Colonic mucosa (tissue), 4 donors: ENCODE measurements at places on chromosomes 7 and 10. TPM values are rescaled to one million over a fixed set of nuclear protein-coding genes. Genes with fewer than 3 reads are reported as not detected.

The PODXL gene
- total RNA-seq = 11.2 TPM

The RBP4 gene
- 15.1 TPM for total RNA-seq

The SMO gene
- total RNA-seq = 3.6 TPM

The TLX1 gene
- 0.52 TPM for total RNA-seq

The CHCHD2 gene
- total RNA-seq = 580 TPM

The SEMA3A gene
- total RNA-seq = 14.2 TPM

The NPFFR1 gene
- 0.08 TPM for total RNA-seq

The TRRAP gene
- 39.4 TPM for total RNA-seq

The LAMB4 gene
- total RNA-seq = 0.27 TPM

GRCh38 chr10:78301891-78302738 lies 268.5 kb downstream of the RPS24 start:
- peak; percentile 18 for DNase-seq

DNA sequence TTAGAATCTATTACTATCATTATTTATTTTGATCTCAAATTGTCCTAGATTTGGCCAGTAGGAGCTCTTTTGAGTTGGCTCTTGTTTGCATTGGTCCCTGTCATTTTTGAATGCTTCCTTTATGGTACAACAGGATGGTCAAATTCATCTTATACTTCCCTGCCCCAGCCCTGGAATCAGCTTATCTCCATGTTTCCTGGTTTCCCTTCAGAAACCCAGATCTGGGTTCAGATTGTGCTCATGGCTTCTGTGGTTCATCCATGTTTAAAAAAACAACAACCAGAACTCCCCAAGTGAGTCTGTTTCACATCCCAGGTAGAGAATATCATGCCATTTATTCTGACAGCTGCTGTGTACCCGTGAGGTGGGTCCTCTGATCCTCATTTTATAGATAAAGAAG lies 10.6 kb downstream of the ZFYVE27 start:
- DNase-seq = no peak

GRCh38 chr10:130725474-130725970 lies 586.0 kb downstream of the TCERG1L start:
- no peak for DNase-seq

- DNase-seq = no peak
Measured at GRCh38 chr7:132568962-132569361, 7.3 kb downstream of the PLXNA4 start.

DNA sequence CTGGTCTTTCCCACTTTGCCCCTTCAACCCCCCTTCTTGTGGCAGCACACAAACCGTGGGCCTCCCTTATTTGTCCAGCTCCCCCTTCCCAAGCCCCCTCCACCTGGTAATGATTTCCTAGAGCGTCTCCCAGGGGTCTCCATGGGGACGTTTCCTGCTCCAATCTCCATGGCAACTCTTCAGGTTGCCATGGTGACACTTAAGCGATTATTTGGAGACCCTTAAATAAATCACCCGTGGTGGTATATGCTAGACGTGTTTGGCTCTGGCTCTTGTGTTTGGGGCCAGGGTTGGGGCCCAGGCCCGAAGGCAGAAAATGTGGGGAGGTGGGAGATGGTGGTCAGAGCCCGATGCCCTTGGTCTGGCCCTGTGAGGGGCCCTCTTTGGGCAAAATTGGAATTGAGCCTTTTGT lies 41.1 kb upstream of the DLG5 start:
- no peak for DNase-seq

DNA sequence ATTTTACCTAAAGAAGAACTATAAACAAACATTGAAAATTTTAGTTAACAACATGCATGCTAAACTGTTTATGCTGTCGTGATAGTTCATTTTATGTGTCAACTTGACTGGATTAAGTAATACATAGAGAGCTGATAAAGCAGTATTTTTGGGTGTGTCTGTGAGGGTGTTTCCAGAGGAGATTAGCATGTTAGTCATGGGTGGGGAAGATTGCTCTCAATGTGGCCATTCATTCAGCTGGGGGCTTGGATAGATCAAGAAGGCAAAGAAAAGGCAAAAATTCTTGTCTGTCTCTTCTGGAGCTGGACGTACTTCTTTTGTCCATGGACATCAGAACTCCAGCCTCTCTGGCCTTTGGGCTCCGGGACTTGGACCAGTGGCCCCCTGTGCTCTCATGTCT lies 172.9 kb upstream of the SEMA3E start:
- DNase-seq = no peak

DNA sequence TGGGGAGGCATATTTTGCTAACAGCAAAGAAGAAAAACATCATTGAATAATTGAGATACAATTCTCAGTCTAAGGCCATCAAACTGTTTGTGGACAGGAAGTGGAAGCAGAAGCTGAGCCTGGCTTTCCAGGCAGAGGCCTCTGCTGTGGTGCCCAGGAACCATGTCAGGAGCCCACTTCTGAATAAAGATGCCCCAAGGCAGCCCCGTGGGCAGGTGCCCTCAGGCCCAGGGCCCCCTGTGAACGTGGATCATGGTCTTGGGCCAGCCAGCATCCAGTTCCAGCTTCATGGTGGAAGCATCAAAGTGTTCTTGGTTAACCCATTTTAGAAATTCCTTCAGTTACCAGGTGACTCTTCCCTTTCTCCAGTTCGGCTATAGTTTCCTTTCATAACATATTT lies 346.8 kb downstream of the PTPRN2 start:
- DNase-seq = no peak

DNA sequence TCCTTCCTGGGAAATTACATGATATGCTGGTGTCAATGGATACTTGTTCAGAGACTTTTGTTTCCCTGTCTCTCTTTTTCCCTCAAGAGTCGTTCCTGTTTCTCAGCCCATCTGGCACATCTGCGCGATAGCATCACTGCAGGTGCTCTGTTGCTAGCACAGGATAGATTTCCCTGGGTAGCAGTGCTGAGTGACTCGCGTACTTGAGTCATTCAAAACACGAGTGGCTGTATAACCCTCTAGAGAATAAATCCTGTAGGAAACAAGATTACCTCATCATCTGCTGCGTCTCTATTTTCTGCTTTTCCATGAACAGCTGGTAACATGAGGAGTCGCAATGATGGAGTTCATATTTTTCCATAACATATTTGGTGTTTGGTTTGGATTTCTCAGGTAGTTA lies 452.0 kb upstream of the FZD8 start:
- DNase-seq = no peak

GRCh38 chr10:47330366-47330765 lies 8.1 kb downstream of the GDF2 start:
- no peak for DNase-seq

GRCh38 chr7:137576481-137576880 lies 232.9 kb upstream of the PTN start:
- DNase-seq = no peak

DNA sequence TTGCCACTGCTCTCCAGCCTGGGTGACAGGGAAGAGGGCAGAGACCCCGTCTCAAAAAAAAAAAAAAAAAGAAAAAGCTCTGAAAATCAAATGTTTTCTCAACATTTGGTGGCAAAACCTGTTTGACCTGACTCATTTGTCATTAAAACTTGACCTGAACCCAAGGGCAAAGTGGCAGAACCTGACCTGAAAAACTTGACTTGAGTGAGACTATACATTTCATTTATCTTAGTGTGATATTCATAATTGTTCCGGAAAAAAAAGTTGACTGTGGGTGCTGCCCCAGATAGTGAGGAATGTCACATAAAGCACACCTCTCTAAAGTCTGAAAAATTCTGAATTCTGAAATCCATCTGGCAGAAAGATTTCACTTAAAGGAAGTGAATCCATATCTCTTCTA lies 2.3 kb upstream of the TAX1BP1 start:
- no peak for DNase-seq

DNA sequence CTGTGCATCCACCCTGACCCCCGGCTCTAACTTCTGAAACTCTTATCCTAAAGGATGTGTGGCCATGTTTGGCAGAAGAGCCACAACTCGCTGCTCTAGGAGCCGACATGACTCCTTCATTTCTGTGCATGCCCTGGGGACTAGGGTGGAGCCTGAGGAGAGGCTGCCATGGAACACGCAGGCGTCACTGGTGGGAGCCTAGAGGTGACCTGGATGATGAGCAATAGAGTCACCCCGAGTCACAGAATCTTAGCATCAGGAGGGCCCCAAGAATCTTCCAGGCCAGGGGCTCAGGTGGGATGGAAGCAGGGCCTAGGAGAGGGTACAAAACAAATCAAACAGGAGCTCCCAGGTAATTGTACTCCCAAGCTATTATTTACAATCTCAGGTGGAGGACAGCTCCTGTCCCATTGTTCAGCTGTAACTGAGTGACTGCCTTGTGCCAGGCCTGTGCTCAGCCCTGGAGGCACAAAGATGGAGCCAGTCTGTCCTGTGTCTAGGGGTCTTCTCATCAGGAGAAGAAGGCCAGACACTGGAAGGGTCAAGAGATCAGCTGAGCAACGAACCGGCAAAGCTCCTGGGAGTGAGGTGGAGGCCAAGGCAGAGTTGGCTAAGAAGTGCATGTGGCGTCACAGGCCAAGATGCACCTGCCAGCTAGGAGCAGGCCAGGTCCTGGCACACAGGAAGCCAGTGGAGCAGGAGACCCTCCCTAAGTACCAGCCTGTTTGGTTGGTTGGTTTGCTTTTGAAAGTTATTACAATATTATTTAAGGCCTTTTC lies 5.8 kb upstream of the ZNF22 start:
- no peak for DNase-seq

- no peak for DNase-seq
Measured at GRCh38 chr10:78609976-78610375, 458.8 kb upstream of the ZMIZ1 start.

DNA sequence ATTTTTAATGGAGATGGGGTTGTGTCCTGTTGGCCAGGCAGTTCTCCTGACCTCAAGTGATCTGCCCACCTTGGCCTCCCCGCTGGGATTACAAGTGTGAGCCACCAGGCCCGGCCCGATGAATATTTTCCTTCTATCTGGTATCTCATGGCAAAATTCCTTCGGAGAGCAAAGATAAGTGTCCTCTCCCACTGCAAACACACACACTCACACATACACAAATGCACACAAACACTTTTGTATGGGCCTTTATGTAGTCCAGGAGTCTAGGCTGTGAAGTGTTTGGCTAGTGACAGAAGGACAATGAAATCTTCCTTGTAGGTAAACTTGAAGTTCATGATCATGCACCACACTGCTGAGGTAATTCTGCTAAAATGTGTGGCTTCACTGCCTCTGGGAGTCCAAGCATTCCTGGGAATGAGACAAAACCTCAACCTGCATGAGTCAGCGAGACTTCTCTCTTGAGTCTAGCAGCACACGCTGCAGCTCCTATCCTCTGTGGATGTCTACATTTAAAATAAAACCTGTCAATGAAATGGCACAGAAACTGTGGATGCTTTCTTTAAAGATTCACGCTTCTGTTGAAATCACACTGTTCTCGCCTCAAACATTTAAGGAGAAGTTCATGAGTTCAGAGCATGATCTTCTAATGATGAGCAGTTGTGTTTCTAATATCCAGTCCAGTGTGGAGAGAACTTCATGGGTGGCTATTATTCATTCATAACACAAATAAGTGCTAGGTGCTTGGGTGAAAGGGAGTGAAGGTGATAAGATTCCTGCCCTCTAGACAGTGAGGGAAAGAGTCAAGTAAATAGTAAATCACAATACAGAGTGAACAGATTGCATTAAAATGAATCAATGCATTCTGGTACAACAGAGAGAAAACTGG lies 96.5 kb downstream of the NRP1 start:
- no peak for DNase-seq

DNA sequence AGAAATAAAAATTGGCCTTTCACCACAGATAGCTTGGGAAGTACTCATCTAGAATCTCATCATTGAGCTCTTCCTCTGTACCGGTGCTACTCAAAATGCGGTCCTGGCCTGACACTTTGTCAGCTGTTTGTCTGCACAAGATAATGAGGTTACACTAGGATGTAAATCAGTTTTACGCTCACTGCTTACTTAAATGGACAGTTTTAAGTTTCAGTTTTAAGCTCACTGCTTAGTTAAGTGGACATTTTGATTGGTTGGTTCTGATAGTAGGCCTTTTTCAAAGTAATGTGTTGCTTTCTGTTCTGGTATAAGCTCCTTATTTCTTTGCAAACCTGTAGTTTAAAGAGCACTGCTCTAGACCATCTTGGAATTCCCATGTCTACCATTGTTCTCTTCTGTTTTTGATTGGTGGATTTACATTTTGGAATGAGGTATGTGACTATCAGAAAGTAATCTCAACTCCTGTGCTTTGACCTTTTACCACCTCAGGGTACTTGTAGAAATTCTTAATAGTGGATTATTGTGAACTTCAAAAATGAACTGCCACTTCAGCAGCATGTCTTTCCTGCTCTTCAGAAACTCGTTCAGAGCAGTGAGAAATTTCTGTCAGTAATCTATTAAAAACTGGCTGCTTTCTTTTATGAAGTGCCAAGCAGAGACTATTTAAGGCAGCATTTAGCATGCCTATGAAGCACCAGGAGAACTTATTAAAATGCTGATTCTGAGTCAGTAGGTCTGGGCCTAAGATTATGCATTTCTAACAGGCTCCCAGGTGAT lies 55.0 kb downstream of the C1GALT1 start:
- no peak for DNase-seq

- no peak for DNase-seq
Measured at GRCh38 chr7:40546616-40547501, 412.1 kb downstream of the SUGCT start.

DNA sequence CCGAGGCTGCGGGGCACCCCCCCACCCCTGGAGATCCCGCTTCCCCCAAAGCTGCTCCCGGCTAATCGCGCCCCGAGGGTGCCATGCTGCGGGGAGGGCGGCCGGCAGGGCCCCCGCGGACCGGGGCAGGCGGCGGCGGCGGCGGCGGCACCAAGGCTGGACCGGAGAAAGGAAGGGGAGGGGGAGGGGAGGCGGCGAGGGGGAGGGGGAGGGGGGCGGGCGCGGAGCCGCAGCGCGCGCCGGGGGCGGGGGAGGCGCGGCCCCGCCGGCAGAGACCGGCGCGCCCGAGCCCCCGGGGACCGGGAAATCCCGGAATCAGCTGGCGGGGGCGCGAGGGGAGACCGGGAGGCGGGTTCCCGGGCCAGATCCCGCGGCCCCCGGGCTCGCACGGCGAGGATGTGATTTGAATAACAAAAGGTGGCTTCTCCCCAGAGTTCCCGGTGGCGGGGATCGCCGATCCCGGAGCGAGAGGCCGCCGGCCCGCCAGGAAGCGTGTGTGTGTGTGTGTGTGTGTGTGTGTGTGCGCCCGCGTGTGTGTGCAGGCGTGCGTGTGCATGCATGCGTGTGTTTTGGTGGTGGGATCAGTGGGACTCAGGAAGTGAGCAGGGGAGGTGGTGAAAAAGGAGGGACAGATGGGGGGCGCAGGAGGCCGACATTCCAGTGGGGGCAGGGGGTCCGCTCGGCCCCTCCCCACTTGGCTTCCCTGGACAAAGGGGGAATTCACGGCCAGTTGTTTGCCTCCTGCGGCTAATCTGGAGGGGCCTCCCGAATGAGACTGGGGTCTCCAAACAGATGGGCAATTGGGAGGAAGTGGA lies 99.5 kb downstream of the HIP1 start:
- peak; percentile 47 for DNase-seq

DNA sequence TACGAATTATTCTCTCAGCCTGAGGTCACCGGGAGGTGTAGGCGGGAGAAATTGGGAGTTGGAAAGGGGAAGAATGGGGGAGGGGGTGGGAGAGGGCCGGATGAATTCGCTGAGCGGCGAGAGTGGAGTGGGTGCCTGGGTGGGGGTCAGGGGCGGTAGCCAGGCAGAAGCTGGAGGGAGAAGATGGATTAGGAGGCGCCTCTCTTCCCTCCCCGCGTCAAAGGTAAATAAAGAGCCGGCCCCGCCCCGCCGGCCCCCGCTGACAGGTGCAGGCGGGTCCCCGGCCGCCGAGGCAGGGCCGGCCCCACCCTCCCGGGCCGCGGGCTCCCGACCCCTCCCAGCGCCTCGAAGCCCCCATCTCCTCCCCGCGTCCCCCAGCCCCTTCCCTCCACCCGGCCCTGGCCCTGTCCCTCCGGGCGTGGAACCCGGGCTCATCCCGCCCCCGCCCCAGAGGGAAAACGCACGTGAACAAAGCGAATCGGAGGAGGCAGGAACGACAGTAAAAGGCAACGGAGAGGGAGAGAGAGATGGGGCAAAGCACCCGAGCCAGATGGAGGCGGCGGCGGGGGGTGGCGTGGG lies 872 bp downstream of the FAM131B start:
- no peak for DNase-seq
